IPS DF 6.9 (cell line): ENCODE measurements at places on chromosomes 1 and 21.

GRCh38 chr1:70720109-70720508 lies 309.0 kb downstream of the CTH start:
- DNase-seq = no peak

- DNase-seq = no peak
Measured at GRCh38 chr1:65362545-65362944, 53.2 kb downstream of the DNAJC6 start.

DNA sequence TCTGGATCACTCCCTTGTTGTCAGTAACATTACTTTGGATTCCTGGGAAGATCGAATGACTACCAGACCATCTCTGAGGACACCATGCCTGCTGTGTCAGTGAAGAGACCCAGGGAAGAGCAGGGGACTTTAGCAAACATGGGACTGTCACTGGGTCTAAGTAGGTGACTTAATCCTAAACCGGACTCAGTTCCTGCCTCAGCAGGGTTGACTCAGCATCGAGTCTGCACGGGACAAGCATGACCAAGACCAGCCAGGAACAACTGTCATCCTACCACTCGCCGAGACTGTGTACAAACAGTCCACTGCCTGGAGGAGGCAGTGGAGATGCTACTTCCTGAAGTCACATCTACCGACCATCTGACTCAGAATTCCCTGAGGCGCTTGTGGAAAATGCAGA lies 53.2 kb upstream of the RAB4A start:
- no peak for DNase-seq

DNA sequence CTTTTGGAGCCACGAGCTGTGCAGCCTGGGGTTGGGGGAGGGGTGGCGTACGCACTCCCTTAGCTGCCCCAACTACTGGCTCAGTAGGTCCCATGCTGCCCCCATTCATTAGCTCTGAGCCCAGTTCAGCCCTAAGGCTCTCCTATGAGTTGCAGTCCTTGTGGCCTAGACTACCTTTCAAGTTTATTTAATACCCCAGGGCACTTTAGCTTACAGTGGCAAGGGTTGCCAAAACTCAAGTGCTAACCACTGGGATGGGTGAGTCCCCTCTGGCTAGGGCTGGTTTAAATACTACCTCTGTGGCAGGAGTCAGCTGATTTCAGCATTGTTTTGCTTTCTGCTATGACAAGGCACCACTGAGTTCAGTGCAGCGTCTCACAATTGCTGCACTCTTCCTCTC lies 118.2 kb downstream of the ODF2L start:
- no peak for DNase-seq

- no peak for DNase-seq
Measured at GRCh38 chr1:205991237-205991636, 12.0 kb downstream of the RAB7B start.

GRCh38 chr1:115182012-115182715 lies 92.9 kb upstream of the TSPAN2 start:
- DNase-seq = no peak

DNA sequence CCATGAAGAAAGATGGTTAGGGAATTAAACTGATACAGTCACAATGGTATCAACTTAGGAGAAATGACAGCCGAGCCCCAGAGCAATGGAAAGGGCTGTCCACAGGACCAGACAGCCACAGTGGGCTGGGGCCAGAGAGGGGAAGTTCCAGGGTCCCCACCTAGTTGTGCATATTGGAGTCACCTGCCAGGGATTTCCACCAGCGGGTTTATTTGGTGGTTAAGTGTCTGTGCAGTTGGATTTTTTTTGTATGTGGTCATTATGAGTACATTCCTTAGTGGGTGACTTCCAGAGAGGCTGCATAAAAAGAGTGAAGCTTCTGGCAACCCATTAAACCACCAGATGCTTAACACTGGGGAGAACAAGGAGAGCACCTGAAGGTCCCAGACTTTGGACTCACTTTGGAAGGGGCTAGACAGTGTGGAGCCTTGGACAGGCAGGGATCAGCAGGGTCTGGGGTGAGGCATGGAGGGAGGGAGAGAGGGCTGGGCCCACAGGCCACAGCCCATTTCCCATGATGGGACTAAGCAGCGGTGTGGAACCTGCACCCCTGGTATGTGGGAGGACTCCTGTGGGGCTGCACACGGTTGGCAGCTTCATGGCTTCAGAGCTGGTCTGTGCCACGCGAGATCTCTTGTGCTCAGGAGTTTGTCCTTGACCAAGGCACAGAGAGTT lies 7.8 kb upstream of the PTTG1IP start:
- DNase-seq = no peak

- no peak for DNase-seq
Measured at GRCh38 chr1:162135271-162135775, 65.8 kb downstream of the NOS1AP start.

DNA sequence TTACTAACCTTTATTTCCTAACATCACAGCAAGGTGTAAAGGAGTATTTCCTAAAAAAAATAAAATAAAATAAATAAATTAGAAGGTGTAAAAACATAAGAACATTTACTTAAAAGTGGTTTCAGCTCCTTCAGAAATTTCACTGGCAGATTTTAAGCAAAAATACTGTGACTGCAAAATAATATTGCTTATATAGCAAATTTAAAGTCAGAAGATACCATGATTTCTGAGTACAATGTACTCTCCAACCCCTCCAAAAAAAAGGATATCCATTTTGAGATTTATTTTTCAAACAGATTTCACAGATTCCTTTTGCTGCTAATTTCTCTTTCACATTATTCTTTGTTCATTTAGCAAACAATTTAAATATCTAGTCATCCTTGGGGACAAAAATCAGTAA lies 18.5 kb downstream of the ANKRD13C start:
- no peak for DNase-seq

DNA sequence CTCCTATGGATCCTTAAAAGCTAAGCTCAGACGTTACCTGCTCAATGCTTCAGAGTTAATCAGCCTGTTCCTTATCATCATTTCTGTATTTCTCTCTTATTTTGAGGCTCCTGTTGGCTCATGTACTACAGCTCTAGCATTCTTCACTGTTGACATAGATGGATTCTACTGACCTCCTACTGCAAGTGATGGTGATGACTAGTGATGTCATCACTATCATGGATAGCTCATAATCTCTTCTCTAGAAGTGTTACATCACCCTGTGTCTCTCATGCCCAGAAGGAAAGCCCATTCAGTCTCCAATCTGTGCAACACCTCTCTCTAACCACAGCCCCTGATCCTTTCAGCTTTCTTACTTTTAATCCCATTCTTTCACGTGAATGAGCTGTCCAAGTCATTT lies 168.2 kb upstream of the DPT start:
- no peak for DNase-seq

DNA sequence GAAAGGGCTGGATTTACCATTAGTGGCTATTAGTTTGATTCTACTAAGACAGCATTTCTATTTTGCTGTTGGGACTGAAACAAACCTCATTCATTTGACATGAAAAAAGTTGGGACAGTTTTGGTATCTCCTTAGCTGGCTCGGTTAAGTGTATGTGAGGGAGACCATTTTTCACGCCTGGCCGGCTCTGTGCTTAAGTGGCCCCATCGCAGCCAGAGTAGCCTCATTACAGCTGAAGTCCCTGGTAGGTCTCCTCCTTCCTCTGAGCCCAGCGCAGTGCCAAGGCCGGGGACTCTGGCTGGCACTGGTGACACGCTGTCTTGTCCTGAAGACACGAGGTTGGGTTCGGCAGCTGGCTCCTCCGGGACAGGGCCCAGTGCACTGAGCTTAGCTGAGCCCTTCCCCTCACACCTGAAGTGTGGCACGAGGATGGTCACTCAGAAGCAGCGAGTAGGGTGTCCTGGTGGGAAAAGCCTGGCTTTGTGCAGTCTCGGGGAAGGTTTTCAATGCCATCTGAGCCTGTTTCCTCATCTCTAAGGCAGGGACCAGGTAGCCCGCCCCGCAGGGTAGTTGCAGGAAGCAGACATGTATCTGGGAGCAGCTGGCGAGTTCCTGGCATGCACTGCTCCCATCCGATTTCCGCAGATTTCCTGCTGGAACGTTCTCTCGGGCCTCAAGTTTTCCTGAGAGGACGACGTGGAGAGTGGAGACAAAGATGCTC lies 196.5 kb downstream of the DYRK1A start:
- no peak for DNase-seq

DNA sequence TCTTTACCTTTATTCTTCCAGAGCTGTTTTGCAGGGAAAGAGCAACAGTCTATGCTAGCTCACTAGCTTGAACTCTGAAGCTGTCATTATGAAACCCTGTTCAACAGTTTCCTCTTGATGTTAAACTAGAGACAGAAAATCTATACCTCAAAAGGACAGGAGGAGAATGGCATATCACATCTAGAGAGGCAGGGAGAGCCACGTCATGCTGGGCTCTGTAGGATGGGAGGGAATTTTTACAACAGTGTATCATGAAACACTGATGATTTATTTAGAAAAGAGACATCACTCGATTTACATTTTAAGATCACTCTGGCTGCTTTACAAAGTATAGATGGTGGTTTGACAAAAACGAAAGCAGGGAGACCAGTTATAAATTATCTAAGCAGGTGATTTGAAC lies 224.9 kb upstream of the COA6 start:
- no peak for DNase-seq

- DNase-seq = no peak
Measured at GRCh38 chr1:115320377-115320776, 17.7 kb downstream of the NGF start.

DNA sequence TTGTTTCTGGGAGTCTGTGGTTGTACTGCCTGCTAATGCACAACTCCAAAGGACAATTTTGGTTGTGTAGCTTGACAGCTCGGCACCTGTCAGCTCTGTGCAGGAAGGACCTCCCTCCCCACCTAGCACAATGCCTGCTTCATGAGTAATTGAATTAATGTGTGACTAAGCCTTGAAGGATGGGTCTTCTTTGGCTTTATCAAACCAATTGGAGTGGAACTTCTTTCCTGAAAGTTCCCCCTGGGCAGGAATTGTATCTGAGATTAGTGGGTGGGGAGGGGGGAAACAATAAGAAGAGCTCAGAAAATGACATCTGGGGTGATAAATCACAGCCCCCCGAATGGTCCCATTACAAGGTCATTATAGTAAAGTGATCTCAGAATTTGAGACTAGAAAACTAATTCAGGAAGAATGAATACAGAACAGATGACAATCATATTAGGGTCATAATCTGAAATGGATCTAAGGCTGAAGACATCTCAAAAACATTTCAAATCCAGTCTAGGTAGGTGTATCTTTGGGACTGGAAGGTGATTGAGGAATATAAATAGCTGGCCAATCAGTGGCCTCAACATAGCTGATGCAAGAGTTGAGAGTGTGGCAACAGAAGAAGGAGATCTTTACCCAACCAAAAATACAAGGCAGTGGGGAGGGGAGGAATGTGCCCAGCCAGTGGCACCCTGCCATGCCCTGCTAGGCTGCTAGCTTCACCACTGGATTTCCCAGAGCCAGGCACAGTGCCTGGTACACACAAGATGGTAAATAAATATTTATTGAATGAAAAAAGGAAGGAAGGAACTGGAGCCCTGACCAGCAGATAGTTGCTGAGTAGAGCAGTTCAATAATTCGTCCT lies 10.1 kb upstream of the SESN2 start:
- DNase-seq = no peak

DNA sequence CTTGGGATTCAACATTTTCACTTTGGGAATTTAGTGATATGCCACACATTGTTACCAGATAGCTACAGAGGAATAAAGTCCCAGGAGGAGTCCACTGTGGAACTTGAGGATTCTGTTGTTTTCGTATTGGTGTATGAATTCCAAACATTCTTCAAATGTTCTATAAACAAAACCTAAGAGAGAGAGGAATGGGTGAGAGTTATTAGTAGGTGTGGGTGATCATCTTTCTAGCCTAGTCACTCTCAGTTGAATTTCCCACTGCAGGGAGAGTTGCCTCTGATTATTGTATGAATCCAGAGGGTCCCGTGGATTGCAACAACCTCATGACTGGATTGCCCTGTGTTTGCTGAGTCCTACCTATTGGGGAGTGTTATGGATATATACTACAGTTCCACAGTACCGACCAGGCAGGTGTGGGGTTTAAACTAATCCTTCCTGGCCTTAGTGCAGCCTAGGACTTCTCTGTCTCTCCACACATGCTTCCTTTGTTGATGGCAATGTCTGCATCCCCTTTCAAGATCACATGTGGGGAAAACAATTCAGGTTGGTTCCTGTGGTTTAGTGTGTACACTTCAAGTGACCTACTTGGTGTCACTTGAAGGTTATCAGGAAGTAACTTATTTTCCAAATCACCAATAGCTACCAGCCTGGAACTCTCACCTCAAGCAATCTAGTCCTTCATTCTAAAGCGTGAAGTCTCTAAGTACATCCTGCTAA lies 91.8 kb downstream of the ADCY10 start:
- DNase-seq = no peak

DNA sequence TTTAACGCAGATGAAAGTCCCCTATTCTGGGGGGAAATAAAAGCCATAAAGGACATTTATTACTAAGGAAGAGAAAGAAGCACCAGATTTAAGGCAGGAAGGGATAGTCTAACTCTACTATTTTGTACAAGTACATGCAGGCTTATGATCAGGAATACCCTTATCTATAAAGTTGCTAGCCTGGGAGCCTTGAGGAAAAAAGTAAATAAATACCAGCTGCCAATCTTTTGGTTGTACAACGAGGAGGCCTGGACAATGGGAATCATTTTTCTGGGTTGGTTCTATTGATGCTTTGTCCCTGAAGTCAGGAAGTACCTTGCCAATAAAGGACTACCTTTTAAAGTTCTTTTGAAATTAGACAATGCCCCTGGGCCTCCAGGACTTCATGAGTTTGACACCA lies 367.8 kb downstream of the LMO4 start:
- DNase-seq = no peak

DNA sequence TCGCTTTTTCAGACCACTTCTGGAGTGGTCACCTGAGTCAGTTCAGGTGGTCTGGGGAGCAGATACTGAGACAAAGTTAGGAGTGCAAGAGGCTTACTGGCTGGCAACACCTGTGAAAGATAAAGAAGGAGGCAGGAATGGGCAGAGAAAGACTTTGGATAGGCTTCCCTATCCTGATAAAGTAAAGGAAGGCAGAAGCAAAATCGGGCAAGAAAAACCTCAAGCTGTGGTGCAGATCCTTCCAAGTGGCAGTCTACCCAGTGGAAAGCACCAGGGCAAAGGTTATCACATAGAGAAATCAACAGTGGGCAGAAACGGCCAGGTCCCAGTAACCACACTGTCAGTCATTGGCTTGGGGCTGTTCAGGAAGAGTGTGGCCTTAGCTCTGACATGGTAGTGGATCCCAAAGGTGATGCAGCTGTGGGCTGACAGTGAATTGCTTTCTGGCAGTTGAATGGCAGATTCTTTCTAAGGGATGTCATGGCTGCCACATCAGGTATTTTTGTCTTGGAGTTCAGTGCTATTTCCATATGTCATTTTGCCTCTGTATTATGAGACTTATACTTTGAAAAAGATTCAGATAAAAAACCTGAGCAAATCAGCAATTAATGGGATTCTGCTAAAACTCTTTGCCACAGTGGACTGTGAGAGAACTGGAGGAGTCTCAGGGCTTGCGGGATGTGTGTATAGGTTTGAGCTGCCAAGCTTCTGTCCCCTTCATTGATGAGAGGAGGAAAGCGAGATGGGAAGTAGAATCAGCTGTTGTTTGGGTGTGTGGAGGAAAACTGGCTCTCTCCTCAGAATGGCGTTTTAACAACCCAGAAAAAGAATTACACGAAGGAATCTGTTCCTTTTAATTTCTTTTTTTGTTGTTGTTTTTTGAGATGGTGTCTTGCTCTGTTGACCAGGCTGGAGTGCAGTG lies 8.1 kb upstream of the CGN start:
- no peak for DNase-seq
